Endodermal cell (in vitro differentiated cells): ENCODE measurements at places on chromosomes 11 and 22.

DNA sequence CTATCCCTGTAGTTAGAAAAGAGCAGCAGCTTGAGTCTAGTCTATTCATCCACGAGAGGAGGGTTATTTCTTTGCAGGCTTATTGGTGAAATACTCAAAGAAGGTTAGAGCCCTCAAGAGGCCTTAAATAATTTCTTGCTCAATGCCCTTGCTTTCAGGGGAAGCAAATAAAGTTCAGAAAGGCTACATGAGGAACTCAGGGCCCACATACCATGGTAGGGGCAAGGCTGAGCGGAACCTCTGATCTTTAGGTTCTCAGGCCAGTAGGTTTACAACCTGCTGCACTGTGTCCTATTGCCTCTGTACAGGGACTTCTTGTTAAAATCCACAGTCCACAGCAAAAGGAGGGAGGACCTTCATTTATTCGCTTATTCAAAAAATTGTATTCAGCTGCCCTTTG lies 101.7 kb downstream of the ADAMTS15 start:
- no peak for DNase-seq

- DNase-seq: no peak
Measured at GRCh38 chr11:44219830-44220796, 89.8 kb downstream of the ALX4 start.

DNA sequence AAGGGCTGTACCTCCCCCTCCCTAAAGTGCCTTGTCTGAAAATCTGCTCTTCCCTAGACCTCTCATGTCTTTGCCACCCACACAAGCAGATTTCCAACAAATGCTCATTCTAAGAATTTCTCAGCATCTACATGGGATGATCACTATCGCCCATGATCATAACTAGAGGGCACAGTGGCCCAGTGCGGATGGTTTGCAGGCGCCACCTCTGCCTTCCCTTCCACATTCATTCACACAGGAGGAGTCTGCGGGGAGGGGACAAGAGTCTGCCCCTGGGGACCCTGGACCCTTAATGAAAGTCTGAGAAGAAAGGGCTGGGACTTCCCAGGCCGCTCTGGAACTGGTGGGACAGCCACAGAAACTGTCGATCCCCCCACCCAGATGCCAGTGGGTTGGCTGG lies 28.9 kb downstream of the KCTD17 start:
- DNase-seq: no peak

- DNase-seq: peak; percentile 94
Measured at GRCh38 chr11:76207642-76208401, 1.5 kb upstream of the WNT11 start.

DNA sequence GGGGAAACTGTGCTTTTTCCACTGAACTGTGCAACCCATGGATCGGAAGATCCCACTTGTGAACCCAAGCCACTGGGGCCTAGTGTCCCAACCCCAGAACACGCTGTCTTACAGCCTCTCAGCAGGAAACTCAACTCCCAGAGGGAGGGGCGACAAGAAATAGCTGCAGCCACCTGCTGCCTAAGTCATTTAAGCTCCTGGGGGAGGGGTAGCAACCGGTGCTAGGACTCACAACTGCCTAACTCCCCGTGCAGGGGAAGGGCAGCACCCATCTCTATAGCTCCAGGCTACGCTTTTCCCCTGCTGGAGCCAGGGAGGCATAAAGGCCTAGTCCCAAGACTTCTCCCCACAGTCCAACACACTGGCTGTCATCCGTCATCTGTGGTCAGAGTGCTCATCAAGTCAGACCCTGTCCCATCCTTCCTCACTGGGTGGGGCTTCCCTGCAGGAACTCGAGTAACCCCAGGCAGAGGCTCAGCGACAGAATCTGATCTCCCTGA lies 363.0 kb downstream of the LUZP2 start:
- no peak for DNase-seq

DNA sequence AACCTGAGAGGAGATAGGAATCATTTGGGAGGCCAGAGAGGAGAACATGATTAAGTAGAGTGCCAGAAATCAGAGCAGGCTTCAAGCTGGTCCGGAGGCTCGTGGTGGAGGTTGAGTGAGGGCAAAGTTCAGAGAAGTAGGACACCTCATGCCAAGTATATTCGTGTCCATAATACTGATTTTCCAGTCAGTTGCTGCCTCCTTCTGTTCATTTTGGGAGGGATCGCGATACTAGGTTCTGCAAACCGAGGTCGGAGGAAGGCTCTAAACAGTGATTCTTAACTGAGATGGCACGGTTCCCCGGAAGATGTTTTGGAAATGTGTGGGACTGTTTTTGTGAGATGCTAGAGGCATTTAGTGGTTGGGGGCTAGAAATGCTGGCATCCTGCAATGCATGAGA lies 13.6 kb upstream of the CD3E start:
- peak; percentile 73 for DNase-seq

GRCh38 chr11:92892802-92893684 lies 76.4 kb upstream of the MTNR1B start:
- no peak for DNase-seq
